Spleen (tissue), 13 donors: ENCODE measurements at places on chromosomes 4 and X. TPM values are rescaled to one million over a fixed set of nuclear protein-coding genes. Genes with fewer than 3 reads are reported as not detected.

DNA sequence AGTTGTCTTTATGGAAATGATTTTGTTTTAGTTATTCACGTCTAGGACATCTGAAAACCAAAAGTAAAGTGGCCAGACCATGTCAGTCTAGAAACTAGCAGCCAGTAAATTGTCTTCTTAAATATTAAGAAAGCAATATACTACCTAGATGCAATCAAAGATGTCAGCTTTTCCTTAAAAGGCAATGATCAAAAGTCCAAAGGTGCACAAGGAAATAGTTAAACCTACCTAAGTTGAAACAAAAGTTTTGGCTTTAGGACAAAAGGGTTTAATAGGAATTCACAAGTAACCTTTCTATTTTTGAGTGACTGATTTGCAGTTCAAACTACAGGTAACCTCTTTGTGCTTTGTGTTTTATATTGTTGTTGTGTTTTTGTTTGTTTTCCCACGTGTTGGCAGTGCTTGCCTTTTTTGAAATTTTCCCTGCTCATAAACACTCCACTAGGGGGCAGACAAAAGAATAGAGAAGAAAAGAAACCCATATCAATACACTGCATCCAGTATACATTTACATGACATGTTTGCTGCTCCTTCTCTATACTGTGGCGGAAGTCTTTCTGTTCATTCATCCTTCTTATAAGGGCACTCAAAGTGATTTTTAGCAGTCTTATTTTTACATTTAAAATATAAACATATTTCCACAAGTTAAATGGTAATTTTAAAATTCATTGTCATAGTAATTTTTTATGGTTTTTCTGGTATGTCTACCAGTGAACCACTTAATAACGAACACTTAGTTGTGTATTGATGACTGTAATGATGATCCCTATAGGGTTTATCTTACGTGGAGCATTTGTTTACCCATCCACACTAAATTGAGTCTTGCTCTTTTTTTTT is 62.7 kb downstream of the GAB1 start:
- no peaks in the 10 kb centered on the region for H3K27me3 ChIP-seq
- no peak overlapping the region for H3K4me3 ChIP-seq
- H3K36me3 ChIP-seq = no peaks in the 10 kb centered on the region

DNA sequence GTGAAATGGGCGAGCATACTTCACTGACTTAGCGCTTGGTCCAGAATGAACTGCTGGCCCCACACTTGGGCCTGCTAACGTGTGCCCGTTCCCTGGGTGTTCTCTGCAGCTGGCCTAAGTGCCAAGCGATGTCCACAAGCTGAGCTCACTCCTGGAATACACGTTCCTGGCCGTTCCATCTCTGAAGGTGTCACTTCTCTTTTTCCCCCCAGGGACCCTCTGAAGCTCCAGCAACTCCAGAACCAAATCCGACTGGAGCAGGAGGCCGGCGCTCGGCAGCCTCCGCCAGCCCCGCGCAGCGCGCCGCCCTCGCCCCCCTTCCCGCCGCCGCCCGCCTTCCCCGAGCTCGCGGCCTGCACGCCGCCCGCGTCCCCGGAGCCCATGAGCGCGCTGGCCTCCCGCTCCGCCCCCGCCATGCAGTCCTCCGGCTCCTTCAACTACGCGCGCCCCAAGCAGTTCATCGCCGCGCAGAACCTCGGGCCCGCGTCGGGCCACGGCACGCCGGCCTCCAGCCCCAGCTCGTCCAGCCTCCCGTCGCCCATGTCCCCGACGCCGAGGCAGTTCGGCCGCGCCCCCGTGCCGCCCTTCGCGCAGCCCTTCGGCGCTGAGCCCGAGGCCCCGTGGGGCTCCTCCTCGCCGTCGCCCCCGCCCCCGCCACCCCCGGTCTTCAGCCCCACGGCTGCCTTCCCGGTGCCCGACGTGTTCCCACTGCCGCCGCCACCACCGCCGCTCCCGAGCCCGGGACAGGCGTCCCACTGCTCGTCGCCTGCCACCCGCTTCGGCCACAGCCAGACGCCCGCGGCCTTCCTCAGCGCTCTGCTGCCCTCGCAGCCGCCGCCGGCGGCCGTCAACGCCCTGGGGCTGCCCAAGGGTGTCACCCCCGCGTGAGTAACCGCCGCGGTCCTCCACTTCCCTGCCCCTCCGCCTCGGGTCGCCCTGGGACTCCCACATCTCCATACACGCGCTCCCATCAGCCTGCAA is 132.3 kb downstream of the CBR4 start:
- H3K4me3 ChIP-seq = peak overlapping the region; percentile 53
- peaks cover 14% of the 10 kb centered on the region for H3K27me3 ChIP-seq
- H3K36me3 ChIP-seq = no peaks in the 10 kb centered on the region
- DNase-seq = peak; percentile 85

DNA sequence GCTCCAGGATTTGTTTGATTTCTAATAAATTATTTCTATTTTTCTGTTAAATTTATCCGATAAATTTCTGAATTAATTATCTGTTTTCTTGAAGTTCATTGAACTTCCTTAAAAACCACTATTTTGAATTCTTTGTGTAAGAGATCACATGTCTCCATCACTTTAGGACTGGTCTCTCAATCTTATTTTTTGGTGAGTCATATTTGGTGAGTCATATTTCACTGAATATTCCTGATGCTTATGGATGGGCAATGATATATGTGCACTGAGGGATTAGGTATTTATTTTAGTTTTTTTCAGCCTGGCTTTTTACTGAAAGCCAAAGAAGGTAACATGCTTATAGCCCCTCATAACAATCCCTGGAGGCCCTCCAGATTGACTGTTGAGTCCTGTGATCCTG is 48.5 kb upstream of the IL15 start:
- no peak for DNase-seq
- H3K4me1 ChIP-seq = no peaks in the 10 kb centered on the region
- no peak overlapping the region for H3K4me3 ChIP-seq

Gene CXCL1
- 208 TPM for total RNA-seq
